Iris pigment epithelial cell (primary cell): ENCODE measurements at places on chromosomes 7 and 10.

- no peak for DNase-seq
Measured at GRCh38 chr10:32051926-32052325, 4.3 kb downstream of the KIF5B start.

GRCh38 chr7:80230327-80230726 lies 95.7 kb downstream of the GNAI1 start:
- DNase-seq, result no peak

DNA sequence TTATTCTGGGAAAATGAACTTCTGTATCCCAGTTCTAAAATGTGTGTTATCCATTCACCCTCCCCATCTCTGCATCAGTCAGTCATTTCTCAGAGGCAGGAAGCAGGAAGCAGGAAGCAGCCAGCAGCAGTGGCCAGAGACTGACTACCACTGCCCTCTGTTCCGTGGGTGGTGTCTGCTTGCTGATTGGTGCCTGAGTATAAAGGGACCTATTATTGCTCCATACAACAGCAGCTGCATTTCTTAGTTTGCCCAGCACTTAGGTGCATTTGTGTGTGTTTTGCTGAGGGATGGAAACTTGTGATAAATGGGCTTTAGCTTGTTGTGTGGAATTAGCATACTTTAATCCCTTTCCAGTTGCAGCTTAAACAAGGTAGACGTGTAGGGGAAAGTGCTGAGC lies 582.2 kb downstream of the SORCS1 start:
- peak; percentile 66 for DNase-seq

- no peak for DNase-seq
Measured at GRCh38 chr7:45054442-45054841, 34.3 kb downstream of the NACAD start.

- no peak for DNase-seq
Measured at GRCh38 chr10:76774987-76775603, 862.5 kb downstream of the KCNMA1 start.

GRCh38 chr10:90587081-90587491 lies 270.8 kb downstream of the HTR7 start:
- DNase-seq, result peak; percentile 83

- no peak for DNase-seq
Measured at GRCh38 chr10:131137223-131137622, 174.3 kb downstream of the TCERG1L start.

GRCh38 chr7:103996017-103996551 lies 6.6 kb upstream of the RELN start:
- no peak for DNase-seq
